Activated gamma-delta T cell (primary cell): ENCODE measurements at places on chromosomes 2 and 18.

DNA sequence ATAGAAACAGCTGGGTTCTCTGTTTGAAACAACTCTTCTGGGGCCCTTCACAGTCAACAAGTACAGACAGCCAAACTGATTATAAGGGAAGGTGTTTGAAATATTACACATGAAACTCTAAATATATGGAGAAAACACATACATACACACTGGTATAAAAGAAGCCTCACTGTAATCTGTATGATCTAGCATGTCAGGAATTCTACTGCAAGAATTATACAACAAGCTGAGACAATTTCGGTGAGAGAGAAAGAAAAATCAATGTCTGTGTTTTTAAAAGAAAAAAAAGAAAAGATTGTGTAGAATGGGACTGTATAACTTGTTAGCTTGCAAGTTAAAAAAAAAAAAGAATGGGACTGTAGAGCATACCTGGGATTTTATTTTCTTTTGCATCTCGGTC lies 26.3 kb downstream of the IRS1 start:
- DNase-seq: no peak

DNA sequence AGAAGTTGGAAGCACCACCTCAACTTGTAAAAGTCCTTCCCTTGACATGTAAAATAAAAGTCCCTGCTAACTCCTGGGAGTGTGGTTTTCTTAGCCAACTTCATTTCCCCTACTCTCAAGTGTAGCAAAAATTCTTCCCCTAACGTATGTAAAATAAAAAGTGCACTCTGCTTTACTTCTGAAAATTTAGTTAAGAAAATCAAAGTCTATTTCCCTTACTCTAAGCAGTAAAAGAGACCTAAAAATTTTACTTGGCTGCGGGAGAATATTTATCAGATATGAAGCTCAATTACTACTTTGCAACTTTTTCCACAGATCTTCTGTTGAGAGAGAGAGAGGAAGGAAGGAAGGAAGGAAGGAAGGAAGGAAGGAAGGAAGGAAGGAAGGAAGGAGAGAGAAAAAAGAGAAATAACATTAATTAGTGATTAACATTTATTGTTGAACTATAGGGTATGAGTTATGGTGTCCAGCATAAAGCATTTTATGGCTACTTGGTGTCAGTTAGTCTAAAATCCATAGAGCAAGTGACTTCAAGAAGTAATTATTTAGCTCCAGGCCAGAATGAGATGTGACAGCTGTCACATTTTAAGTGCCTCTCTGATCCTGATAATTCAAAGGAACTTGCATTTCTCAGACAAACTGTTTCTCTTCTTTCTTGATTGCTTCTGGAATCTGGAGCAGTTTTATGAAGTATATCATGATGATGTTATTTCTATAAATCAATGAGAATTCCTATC lies 210.3 kb downstream of the TMX3 start:
- no peak for DNase-seq

- no peak for DNase-seq
Measured at GRCh38 chr2:200275295-200276013, 31.0 kb upstream of the SPATS2L start.

DNA sequence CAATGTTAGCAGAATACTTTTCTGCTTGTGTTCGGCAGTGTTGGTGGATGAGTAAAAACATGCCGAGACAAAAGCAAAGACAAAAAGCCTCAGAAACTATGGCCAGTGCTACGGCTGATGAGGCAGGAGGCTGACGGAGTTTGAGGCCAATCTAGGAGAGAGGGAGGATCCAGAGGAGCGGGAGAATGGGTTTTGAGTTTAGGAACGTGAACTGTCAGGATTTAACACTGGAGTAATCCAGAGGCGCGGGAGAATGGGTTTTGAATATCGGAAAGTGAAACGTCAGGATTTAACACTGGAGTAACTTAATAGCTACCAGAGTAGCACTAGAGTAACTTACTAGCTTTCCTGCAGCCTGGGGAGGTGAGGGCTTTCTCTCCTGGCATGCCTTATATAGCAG lies 37.4 kb downstream of the LYPD6B start:
- no peak for DNase-seq

GRCh38 chr2:142872882-142873724 lies 4.4 kb upstream of the KYNU start:
- DNase-seq: no peak

DNA sequence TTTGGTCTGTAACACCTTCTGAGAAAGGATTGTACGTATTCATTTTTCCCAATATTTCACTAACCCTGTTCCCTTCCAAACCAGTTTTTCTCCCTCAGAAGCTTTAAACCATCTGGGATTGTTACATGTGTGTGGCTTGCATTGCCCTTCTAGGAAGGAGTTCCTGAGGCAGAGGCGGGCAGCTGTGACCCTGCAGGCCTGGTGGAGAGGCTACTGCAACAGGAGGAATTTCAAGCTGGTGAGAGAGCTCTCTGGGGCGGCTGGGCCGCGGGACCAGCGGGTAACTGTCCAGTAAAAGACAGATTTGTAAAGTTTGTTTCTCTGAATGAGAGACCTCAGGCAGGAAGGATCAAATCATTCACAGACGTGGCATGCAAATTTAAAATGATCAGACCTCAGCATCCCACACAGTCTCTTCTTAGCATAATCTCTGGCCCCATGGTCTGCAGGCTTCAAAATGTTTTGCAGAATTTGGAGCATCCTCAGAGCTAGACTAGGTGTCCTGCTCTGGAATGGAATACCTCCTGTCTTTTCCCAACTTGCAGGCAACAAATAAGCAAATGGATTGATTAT lies 40.2 kb upstream of the GPR17 start:
- no peak for DNase-seq

DNA sequence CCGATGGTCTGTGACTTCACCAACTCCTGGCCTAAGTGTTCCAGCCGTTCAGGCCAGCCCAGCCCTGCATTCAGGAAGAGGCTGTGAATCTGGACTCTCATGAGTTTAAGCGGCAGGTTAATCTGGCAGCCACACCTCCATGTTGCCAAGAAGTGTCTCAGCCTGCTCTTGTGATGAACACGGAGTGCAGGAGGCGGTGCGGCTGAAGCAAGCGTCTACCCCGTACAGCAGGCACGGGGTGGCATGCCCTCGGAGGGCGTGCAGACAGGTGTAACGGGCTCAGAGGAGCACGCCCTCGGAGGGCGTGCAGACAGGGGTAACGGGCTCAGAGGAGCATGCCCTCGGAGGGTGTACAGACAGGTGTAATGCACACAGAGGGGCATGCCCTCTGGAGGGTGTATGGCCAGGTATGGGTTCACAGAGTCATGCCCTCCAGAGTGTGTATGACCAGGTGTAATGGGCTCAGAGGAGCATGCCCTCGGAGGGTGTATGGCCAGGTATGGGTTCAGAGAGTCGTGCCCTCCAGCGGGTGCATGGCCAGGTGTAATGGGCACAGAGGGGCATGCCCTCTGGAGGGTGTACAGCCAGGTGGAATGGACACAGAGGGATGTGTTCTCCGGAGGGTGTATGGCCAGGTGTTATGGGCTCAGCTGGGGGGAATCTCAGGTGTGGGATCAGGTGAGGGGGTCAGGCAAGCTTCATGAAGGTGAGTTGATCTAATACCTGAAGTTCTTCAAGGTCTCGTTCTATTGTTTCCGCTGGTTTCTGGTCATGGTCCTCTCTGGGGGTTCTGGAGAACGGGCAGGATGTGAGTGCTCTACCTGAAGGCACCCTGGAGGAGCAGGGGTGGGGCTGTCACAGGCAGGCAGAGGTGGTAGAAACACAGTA lies 22.6 kb downstream of the CROCC2 start:
- DNase-seq: no peak

DNA sequence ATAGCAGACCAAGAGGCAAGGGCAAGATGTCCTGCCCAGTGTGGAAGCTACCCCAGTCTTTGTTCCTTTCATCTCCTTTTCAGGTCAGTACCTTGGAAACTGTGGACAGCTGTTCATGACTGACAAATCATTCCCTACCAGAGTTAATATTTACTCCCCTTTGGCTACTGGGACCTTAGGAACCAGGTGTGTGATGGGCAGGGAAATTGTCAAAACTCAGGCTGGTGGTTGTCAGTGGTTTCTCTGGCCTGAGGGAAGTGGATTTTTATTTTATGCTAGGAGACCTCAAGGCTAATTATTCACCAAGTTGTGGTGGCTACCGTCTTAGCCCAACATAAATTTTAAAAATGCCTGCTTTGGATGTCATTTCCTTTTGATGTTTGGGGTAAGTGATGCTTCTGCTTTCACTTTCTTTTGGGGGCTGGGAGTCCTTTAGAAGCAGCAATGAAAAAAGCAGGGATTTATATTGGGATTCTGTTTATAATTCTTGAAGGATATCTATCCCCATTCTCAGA lies 119.3 kb downstream of the SETBP1 start:
- DNase-seq: no peak

DNA sequence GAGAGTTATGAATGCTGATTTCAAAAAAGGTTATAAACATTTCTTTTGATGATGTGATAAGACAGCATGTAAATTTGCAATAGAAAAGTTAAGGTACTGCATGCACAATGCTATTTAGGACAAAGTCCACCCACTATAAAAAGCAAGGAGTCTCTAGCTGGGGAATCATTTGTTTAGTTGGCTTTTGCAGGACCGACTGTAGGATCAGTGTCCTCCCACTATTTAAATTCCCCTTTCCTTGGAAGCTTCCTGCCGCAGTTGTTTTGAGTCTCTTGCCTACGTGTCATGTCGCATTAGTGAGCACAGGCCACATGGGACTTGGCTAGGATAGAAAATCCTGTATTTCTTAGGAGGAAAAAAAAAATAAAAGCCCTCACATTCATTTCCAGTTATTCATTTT lies 13.1 kb downstream of the QPCT start:
- no peak for DNase-seq
